ENCODE measurements at places on chromosomes 7 and 10. TPM values are rescaled to one million over a fixed set of nuclear protein-coding genes. Genes with fewer than 3 reads are reported as not detected.

Gene LIPN
- total RNA-seq = not detected

Gene HMX3
- total RNA-seq = 2.0 TPM

- no peak for DNase-seq
Observed at GRCh38 chr10:75013007-75013406, 98.4 kb upstream of the SAMD8 start.

DNA sequence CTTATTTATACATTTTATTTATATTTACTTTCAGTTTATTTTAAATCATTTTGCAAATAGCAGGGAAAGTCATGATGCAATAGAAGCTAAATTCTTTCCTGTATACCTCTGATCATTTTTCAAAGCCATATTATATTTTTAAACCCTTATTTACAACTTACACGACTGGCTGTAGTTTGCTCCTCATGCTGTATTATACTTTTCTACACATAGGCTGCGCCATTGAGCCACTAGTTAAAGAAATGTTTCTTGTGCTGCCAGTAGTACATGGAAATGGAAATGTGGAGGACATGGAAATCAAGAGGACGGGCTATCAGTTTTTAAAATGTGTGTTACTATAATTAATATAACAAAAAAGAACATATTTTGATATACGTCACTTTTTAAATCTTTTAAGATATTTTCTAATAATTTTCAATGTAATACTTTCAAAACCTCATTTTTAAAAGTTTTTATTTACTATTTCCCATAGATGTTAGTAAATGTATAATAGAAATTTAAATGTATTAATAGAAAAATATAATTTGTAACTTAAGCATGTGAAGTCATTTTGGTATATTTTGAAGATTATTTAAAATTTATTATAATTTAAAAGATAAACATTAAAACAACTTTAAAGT lies 118.5 kb downstream of the VTI1A start:
- DNase-seq = peak; percentile 19

All from activated T-cell treated with anti-CD3 and anti-CD28 coated beads, Interleukin-2, amount 50 U/mL, for 72 hours (primary cell).